ENCODE measurements at places on chromosomes 11 and 22.

DNA sequence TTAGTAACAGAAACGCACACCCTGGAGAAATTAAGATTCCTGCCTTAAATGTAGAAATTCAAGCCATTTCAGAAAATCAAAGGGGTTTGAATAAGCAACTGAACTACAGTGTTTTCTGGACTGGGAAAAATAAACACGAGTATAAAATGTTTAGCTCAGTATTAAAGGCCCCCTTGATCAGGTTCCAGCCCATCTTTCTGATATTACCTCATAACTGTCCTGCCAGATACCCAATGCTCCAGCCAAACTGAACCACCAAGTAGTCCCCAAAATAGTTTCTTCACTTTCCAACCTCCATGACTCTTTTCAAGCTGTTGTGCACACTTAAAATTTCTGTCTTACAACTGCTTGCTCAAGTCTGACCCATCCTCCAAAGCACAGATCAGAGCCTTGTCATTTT is 54.4 kb downstream of the SERGEF start:
- DNase-seq = no peak

DNA sequence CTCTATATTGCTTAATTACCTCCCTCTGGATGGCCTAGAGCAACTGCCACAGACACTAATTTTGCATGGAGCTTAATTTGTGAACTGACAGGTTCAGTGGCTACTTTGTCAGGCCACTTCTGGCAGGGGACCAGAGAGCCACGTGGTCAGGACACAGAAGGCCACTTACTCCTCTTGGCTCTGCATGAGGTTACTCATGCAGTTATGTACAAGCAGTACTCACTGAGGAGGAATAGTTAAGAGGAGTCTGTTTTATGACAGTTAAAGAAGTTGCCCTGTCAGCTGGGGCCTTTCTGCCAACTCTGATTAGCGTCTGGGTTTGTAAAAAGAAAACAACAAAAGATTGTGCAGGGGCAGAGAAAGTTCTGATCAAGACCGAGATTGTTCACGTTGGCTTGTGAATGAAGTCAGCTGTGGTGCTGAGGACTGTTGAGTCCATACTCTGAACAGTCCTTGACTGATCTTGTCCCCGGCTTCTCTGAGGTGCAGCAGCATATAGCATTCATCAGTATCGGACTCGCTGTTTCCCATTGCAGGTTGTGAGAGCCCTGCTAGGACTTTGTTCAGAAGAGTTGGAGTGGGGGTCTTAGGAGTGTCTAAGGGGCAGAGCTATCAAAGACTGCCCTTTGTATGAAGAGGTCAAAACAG is 41.4 kb downstream of the PPFIBP2 start:
- DNase-seq = no peak

DNA sequence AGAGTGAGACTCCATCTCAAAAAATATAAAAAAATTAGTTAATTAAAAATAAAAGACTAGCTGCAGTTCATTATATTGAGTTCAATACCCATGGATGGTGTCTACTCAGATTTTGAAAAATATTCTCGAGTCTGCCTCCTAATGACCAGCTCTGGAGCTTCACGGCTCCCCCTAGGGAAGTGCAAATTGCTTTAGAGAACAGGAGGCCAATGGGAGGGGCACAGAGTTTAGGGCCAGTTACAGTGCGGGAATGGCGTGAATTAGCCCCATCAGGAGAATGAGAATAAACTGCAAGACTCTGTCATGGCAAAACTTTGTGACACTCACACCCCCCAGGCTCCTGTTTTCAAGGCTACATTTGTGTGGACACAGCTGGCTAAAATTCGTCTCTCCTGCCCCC is 4.6 kb downstream of the FGF4 start:
- DNase-seq = no peak

DNA sequence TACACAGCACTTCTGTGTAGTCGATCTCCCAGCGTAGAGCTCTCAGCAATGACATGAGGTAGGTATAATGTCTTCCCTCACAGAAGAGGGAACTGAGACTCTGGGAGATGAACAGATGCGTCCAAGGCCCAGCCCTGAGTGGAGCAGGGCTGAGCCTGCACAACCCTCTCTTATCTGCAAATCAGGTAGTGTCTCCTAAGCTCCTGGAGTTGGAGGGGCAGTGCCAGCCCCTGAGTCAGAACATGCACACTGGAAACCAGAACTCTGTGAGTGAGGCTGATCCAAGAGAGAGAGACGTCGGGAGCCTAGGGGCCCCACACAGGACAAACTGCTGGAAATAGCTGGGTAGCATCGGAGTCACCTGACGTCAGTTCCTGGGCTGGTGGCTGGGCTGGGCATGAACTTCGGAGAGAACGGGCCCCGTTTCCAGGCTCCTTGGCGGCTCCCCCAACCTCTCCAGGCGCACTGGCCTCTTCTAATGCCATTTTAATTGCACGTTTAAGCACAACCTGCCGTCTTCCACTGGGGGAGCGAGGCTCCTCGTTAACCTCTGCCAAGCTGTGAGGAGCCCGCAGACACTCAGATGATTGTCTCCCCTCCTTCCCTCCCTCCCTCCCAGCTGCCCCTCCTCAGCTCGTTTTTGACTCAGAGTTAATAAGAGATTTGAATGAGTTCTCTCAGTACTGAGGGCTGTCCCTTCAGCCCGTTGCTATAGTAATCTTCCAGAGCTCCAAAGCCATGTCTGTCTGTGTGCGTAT is 191.2 kb upstream of the TBCEL start:
- no peak for DNase-seq

- no peak for DNase-seq
Measured at GRCh38 chr11:58688789-58689503, 42.8 kb downstream of the GLYAT start.

GRCh38 chr22:44363980-44364750 is 51.4 kb upstream of the SHISAL1 start:
- no peak for DNase-seq

- DNase-seq = no peak
Measured at GRCh38 chr11:10646005-10646404, 47.5 kb downstream of the IRAG1 start.

GRCh38 chr11:114180301-114181055 is 115.7 kb upstream of the NNMT start:
- no peak for DNase-seq

DNA sequence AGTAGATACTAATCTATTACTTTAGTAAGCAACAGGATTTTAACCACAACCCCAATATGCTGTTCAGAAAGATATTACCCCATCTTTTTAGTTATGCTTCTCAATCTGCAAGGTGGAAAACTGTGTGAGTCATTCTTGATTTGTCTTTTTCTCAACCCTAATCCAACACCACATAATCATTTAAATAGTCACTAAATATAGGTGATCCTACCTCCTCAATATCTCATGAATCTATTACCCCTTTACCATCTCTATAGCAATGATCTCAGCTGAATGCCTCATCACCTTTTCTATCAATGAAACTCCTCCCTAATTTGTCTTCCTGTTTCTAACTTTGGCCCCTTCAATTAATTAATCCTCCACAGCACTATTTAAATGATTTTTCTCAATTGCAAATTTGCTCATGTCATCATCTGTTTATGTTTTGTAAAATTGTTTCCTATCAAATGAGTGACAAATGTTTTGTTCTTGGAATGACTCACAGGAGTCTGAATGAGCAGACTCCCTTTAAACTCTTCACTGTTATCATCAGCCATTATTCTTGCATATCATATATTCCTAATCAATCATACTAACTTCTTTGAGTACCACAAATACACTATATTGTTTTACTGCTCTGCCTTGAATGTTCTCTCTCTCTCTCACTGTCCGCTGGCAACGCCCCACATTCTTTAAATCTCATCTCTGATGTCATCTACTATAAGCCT is 26.1 kb downstream of the SNX19 start:
- DNase-seq = no peak

DNA sequence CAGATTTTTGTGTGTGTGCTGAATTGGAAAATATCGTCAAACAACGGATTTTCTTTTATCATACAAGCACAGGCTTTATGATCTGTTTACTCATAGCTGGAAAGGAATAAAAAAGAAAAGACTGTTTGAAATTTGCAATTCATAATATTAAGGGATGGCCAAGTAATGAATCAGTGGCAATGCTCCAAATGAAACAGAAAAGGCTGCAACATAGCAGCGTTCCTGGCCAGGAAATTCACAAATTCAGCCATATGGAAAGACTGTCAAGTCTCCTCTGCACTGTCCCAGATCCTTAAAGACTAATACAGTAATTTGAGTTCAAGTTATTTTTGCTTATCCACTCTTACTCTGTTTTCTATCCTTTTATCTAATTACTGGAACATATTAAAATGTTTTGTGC is 98.2 kb downstream of the MSANTD4 start:
- no peak for DNase-seq

DNA sequence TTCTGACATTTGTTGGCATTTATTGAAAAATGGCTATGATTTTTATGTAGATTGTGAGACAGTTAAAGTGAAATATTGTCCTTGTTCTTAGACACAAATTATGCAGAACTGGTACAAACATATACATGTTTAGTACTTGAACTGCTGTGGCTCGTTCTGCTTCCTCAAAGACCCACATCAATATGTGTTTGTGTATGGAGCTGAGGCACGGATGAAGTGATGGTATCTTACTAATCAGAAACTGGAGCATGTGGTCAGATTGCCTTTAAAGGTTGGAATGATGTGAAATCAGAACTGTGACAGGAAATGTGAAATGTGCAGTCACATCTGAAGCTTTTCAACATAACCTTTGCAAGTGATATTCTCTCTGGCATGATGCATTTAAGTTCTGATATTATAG is 130.4 kb downstream of the NAV2 start:
- no peak for DNase-seq

- DNase-seq = no peak
Measured at GRCh38 chr11:126391970-126392632, 36.6 kb downstream of the ST3GAL4 start.

GRCh38 chr22:42509548-42509947 is 10.0 kb downstream of the RRP7A start:
- no peak for DNase-seq

DNA sequence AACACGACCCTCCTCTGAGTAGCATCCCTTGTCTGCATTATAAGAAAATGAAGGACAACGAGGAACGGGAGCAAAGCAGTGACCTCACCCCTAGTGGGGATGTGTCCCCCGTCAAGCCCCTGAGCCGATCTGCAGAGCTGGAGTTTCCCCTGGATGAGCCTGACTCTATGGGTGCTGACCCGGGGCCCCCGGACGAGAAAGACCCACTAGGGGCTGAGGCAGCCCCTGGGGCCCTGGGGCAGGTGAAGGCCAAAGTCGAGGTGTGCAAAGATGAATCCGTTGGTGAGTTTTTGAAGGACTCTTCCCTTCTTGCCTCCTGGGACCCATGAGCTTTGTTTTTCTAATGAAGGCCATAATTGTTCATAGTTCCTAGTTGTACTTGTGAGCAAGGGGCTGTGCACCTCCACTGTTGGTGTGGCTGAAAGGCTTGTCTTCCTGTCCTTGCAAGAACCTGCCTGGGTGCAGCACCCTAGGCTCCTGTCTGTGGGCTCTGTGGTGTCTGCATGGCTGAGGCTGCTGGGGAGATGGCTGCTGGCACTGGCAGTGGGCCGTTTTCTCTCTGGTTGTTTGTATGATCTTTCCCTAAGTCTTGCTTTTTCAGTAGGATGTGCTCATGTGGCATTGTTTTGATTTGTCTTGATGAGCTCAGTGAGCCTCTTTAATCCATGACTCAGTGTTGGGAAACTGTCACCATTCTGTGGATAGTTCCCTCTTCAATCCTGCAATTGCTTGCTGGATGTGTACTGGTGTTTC is 10.1 kb downstream of the DGCR8 start:
- no peak for DNase-seq

- DNase-seq = no peak
Measured at GRCh38 chr11:118090545-118091162, 3.9 kb upstream of the SMIM35 start.

GRCh38 chr11:103494491-103494890 is 385.3 kb downstream of the DYNC2H1 start:
- DNase-seq = no peak

DNA sequence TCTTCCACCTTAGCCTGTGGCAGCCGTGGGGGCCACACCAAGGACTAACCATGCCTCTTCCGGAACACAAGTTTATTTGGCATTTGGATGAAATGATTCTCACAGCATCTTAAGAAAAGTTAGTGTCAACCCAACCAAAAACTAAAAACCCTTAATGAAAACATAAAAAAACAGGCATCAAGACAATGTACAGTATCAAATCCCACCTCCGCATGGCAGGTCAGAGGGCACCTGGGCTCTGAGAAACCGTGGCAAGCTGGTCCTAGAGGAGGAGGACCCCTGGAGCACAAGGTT is 86.0 kb downstream of the DGCR2 start:
- no peak for DNase-seq

DNA sequence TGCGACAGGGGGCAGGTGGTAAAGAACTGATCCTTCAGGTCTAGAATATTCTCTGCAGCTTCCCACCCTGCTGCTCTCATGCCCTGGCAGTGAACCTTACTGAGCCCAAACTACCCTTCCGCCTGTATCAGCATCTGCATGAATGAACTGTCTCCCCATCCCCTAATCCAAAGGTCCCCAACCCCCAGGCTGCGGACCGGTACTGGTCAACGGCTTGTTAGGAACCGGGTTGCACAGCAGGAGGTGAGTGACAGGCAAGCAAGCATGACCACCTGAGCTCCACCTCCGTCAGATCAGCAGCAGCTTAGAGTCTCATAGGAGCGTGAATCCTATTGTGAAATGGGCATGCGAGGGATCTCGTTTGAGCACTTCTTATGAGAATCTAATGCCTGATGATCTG is 58.2 kb upstream of the LMO1 start:
- no peak for DNase-seq
